Activated CD4-positive, alpha-beta T cell treated with anti-CD3 and anti-CD28 coated beads, Interleukin-2, amount 50 U/mL, for 4 hours (primary cell): ENCODE measurements at places on chromosomes 12 and 14.
A peak's percentile ranks its signal among the peaks of the same experiment; 100 is the strongest.

GRCh38 chr12:123533672-123534643 is at the start of gene RILPL1:
TSS of gene RILPL1 (minus strand) at chr12:123533719. CDS start at chr12:123533482, 237 bp downstream.
- peak; percentile 20 for DNase-seq

- no peak for DNase-seq
These were observed 89.2 kb upstream of the HSPB8 start for GRCh38 chr12:119089380-119090013.

DNA sequence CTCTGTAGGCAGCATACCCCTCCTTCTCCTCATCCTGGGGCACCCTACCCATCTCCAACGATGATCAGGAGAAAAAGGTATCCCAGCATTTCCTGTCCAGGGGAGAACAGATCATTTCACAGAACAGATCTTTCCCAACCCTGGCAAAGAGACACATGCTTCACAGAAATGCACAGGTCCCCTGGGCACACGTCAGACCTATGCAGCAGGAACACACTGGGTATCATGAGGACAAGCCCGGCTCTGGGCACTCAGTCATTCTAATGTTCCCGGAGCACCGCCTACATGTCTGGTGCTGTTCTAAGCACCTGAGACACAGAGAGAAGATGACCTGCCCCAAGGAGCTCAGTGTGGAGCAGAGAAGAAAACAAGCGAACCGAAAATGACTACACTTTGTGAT is 56.2 kb downstream of the ACTN1 start:
- DNase-seq: no peak

DNA sequence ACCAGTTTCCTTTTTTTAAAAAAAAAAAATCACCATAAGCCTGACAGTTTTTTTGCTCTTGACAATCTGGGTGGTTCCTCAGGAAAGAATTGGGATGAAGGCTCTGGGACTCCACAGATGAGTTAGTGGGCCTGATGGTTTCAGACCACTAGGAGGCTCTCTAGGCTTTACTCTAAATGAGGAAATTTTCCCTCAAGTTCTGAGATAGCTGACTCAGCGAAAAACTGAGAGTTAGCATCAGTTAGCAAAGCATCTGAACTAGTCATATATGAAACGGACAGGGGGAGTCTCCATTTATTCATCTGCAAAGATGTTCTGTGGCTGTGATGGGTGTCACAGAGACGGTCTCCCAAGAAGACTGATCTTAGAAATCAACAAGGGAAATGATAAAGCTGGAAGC is 314.3 kb upstream of the OR4E1 start:
- no peak for DNase-seq
